ENCODE measurements at places on chromosomes 13 and 19.

DNA sequence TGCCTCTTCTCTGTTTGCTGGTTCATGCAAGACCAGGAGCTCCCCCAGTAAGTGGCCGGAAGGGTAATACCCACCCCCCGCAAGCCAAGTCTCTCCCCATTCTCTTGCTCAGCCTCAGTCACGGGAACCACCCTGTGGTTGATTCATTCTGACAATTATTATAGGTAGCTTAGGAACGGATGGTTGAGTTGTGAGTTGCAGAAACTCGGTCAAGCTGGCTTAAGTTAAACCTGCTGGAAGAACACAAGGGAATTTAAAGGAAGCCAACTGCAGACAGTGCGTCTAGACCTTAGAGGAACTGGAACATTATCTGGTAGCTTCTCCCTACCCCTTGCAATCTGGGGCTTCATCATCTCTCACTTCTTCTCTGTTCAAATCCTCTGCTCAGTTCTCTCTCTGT, 8.9 kb downstream of the FPR1 start:
- no peak for DNase-seq

DNA sequence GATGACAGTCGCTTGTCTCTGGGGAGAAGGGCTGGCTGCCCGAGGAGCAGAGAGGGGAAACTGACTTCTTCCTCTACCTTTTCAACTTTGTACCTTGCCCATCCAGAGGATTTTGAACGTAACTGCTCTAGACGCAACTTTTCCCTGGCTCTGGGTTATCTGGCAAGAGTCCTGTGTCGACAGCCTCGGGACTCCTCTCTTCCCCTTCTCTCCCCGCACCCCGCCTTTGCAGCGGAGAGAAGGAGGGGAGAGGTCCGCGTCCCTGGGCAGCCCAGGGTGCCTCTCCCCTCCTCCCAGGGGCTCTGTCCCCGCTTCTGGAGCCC, 574 bp downstream of the SH3GL1 start:
- DNase-seq: no peak

- no peak for DNase-seq
Measured at GRCh38 chr13:93862259-93862658, 617.2 kb downstream of the DCT start.

DNA sequence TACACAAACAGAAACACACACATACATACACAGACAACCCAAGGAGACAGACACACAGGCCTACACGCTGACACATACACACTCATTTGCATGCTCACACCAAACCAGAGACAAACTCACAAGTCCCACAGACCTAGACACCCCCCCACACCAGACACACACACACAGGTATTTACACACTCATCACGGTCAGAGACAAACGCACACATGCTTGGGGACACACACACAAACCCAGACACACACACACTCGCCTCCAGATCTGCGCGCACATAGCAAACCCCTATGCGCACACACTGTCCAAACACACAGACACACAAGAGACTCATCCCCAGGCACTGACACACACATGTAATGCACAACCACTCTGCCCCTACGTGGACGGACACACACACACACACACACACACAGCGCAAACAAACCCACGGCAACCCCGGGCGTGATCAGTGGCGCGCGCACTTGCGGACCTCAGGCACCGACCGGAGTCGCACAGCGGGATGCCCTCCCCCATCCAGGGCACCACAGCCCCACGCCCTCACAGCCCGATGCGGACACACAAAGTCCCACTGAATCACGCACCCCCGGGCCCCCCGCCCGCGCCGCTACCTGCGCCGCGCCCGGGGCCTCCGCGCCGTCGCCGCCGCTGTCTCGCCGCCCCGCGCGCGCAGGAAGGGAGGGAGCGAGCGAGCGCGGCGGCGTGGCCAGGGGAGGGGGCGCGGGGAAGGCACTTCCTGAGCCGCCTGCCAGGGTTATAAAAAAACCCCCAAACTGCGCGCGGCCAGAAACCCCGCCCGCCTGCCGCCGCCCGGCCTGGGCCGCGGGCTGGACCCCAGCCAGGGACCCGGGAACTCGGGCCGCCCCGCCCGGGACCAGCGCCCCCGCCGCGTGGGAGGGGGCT, at the start of gene ADAMTS10:
Gene ADAMTS10, minus strand, starts transcription at position 675 of the 895 bp plus-strand sequence. CDS start 5,005 bp downstream, outside the sequence.
- DNase-seq: no peak

GRCh38 chr19:11378319-11379189, 4.1 kb downstream of the SWSAP1 start:
- DNase-seq: no peak

GRCh38 chr19:16153582-16154336, 10.3 kb downstream of the HSH2D start:
- DNase-seq: no peak
